Endothelial cell of coronary artery (primary cell): ENCODE measurements at places on chromosomes 2 and 18. TPM values are rescaled to one million over a fixed set of nuclear protein-coding genes. Genes with fewer than 3 reads are reported as not detected.

The CACNB4 gene
- 0.18 and 0.28 TPM in 2 replicates for total RNA-seq

The RAB27B gene
- 0.54 and 3.5 TPM in 2 replicates for total RNA-seq

The SCN7A gene
- not detected in 2 replicates for total RNA-seq

The RNF138 gene
- 26.0 and 33.5 TPM in 2 replicates for total RNA-seq

The RAB12 gene
- total RNA-seq: 64.1 and 74.1 TPM in 2 replicates
